CD4-positive, alpha-beta T cell treated with Interleukin-2 at 100 ng/mL for 4 hours (primary cell): ENCODE measurements at places on chromosomes 1 and 21.

- peak; percentile 22 for DNase-seq
Measured at GRCh38 chr1:173409613-173410012, 67.5 kb upstream of the PRDX6 start.

DNA sequence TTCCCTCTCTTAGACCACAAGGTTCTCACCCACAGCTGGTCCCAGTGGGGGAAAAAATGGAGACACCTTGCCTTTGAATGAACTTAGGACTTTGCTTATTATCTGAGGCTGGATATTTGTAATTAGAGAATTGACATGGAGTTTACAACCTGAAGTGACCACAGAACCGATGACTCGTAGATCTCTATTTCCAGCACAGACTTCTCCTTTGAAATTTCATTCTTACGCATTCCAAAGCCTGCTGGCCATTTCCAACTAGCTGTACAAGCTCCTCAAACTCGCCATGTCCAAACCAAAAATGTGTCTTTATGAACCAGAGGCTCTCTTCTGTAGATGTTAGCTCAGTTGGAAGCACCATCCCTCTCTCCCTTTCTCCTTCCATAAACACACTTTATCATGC, 12.0 kb downstream of the RAB7B start:
- no peak for DNase-seq

GRCh38 chr1:93814795-93815340, 64.1 kb downstream of the DNTTIP2 start:
- no peak for DNase-seq

DNA sequence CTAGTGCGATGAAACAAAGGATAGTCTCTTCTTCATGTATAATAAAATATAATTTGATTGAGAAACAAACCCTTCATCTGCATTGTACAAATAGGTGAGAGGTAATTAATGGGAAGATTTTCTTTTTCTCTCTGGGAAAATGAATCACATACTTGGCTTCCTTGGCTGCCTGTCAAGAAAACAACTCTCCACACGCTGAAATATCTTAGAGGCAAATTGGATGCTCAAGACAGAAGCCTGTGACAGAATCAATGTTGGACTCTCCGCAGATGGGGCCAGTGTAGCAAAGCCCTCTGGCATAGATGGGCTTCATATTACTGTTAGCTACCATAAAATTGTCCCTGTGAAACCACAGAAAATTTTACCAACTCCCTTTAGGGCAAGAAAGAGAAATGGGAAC, 186.6 kb downstream of the GRIK1 start:
- DNase-seq: no peak

DNA sequence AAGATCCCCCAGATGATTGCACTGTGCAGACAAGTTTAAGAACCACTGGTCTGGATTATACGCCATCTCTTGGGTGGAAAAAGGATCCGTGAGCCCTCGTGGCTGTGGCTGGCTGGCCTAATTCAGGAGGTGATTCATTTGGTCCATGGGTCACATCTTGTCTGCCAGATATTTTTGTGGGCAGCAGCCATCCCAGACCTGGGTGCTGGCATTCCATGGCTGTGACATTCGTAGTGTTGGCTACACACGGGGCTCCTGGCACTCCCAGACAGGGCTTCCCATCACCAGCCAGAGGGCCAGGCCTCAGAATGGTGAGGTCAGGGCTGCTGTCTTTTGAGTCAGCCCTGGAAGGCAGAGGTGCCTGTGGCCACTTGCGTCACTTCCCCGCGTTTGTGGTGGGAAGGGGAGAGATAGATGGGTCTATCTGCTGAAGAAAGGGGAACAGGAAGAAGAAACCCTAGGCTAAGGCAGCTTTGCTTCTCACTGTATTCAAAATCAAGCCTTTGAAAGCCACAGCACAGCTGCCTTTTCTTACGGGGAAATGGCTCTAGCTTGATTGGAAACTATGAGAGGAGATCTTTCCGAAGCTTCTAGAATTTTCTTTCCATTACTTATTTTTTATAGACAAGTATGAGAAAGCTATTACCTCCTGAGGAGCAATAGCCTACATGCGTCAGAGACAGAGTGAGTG, 32.4 kb downstream of the EIF2D start:
- peak; percentile 85 for DNase-seq

- DNase-seq: no peak
Measured at GRCh38 chr1:84780000-84780716, 89.9 kb upstream of the SSX2IP start.

GRCh38 chr1:231236938-231237337, 4.1 kb upstream of the GNPAT start:
- DNase-seq: no peak

GRCh38 chr1:45340816-45341466, 701 bp upstream of the MUTYH start:
- no peak for DNase-seq

DNA sequence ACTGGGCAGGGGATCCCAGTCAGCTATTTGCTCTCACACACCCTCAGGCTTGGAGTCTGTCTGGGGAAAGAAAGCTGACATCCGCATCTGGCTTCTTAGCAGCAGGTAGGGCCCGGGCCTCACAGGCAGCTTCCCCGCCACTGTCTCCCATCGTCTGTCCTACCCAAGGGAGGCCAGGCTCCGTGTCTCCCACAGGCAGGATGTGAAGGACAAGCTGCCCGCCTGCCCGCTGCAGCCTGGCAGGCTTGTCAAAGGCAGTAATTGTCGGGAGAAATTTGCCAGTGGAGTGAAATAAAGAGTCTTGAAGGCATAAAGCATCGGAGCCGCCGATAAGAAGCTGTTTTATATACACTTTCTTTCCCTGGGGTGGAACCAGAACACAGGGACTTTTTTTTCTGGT, 44.0 kb upstream of the DISP3 start:
- no peak for DNase-seq

DNA sequence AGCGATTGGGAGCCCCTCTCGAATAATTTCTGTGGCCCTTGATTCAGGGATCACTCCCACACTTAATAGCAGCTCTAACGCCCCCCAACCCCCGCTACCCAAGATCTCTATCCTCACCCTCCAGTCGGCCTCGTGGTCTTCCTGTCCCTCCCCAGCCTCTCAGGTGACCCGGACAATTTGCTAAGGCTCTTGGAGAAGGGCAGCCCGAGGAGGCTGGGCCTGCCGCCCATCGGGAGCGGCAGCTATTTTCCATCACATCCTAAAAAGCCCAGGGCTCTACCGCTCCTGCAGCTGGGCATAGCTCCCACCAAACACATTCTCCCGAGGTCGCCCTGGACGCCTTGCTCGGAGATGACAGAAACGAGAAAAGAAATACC, 12.0 kb upstream of the PHLDA3 start:
- DNase-seq: no peak

GRCh38 chr1:35278886-35279554, 10.5 kb downstream of the ZMYM4 start:
- no peak for DNase-seq

GRCh38 chr1:60989749-60990713, 92.3 kb upstream of the NFIA start:
- DNase-seq: no peak

DNA sequence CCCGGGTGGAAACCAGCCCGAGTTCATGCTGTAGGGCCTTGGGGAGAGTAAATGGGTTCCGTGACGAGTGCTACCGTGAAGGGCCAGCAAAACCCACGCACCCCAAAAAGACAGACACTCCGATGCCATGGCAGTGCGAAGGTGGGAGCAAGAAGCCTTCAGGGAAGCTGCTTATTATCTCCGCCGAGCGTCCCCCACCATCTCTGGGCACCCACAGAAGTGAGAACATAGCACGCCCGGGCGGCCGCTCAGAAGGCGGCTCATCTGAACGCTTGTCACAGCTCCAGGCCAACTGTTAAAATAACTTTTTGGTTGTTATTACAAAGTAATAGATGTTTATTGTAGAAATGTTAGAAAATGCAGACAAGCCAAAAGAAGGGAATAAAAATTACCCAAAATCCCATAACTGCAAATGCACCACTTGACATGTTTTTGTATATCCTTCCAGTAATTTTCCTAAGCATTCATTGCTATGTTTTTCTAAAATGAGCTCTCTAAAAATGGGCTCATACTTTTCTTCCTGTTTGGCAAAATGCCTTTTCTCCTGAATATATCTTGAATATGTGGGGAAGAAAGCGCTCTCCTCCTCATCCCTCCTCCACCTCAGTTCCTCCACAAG, 234.9 kb downstream of the NPHP4 start:
- no peak for DNase-seq

DNA sequence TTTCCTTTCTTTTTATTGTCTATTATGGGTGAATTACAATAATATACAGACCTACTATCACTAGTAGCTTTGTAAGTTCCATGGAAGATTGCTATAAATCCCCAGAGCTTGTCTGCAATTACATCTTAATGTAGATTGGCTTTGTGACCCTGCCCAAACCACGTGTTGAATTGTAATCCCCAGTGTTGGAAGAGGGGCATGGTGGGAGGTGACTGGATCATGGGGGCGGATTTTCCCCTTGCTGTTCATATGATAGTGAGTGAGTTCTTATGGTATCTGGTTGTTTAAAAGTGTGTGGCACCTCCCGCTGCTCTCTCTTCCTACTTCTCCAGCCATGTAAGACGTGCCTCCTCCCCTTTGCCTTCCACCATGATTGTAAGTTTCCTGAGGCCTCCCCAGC, 34.9 kb upstream of the CDC42BPA start:
- DNase-seq: no peak

DNA sequence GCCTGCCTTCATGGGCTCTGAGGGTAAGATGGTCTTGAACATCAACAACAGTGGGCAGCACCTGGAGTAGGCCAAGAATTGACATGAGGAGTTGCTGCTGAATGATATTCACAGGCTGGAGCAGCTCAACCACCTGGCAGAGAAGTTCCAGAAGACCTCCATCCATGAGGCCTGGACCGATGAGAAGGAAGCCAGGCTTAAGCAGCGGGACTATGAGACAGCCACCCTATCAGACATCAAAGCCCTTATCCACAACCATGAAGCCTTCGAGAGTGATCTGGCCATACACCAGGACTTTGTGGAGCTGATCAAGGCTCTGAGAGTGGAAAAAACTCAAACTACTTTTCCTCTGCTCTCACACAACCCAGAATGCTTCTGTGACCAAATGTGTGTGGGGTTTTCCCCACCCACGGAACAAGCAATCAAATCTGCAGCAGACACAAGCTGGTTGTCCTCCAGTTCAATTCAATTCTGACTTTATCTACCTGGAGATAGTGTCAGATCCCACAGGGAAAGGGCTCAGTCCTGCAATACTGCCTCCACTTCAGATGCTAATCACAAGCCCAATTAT, 12.1 kb upstream of the EPHA10 start:
- DNase-seq: no peak

GRCh38 chr1:32890516-32891240, 4.4 kb downstream of the HPCA start:
- DNase-seq: no peak

- DNase-seq: no peak
Measured at GRCh38 chr21:42350318-42350910, 380 bp downstream of the TFF2 start.

- no peak for DNase-seq
Measured at GRCh38 chr1:5664081-5664768, 328.0 kb downstream of the NPHP4 start.

- DNase-seq: no peak
Measured at GRCh38 chr1:230292689-230293389, 133.3 kb downstream of the PGBD5 start.

- no peak for DNase-seq
Measured at GRCh38 chr1:61536174-61537108, 188.5 kb downstream of the TM2D1 start.

- DNase-seq: no peak
Measured at GRCh38 chr1:52713590-52713989, 12.7 kb upstream of the ZYG11B start.
